ENCODE measurements at places on chromosomes 13 and 19.

DNA sequence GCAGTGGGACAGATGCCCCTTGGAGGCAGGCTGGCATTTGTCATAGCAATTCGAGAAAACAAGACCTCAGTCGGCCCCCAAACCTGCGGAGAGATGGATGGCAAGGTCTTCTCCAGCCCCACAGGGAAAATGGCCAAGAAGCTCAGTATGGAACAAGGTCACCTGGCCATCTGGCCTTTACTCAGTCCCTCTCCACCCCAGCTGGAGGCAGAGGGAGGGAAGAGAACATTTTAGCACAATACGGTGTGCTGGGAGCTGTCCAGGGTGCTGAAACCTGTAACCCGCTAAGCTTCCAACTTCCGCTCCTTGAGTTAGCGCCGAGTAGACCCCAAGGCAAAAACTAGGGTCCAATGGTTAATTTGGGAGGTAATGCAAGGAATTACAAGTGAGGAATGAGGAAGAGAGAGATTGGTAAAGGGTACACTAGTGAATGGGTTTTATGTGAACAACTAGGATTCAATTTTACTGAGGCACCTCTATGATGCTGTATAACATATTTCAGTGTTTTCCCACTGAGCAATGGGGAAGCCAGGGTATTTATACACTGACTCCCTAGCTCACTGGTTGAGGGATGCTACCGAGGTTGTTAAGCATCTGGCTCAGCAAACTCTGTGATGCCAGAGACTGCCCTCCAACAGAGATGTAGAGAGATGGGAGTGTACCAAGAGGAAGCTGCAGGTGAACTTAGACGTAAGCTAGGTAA lies 64.3 kb downstream of the CACNA1A start:
- no peak for DNase-seq

DNA sequence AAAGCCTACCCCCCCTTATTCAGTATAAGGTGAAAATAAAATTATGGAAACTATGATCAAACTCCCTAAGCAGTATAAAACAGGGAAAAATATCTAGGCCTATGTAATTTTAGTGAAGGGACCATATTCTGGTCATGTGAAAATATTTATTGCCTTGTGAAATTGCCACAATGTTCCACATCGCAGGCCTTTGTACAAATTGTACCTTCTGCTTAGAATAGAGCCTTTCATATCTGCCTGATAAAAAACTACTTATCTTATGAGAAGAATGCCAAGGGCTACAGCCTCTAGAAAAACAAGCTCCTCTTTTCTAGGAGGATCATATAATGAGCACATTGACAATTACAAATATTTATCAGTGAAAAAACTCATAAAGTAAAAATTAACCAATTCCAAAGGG lies 1280.0 kb downstream of the EFNB2 start:
- DNase-seq: no peak

DNA sequence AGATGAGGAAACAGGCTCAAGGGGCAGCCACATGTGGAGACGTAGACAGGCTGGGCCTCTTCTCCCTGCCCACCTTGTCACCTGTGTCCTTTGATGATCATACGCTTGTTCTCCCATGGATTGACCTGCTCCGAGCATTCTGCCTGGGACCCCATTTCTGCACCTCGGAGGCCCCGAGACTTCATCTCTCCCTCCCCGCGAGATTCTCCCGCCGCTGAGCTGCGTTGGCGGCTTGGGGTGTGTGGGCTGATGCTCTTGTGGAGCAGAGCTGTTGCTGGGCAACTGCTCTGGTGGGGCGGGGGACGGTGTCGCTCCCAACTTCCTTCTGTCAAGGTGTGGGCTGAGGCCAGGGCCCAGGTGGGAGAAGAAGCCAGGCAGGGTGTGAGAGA lies 22.1 kb downstream of the MAST3 start:
- DNase-seq: no peak

DNA sequence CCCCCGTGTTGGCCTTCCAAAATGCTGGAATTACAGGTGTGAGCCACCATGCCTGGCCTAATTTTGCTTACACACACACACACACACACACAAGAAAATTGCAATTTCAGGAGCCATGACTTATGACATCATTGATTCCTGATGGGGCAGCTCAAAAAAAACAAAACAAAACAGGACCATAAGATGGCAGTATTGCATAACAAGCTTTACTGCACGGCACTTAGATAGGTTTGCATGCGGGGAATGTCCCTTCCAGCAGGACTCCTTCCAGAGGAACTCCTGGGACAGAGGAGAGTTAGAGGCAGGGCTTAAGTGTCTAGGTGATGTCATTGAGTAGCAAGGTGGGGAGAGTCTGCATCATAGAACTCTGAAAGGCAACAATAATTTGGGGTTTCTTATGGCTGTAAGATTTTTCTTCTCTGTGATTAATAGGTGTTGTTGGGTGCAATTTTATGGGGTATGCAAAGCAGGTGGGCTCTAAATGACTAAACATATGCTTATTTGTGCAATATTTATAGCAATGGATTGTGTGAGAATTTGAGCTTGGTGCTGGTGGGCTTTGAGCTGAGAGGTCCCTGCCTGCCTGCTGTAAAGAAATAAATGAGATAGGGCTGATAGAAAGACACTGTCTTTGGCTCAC lies 9.0 kb upstream of the ACSBG2 start:
- peak; percentile 44 for DNase-seq

- DNase-seq: no peak
Measured at GRCh38 chr13:94318418-94318817, 161.1 kb downstream of the DCT start.

DNA sequence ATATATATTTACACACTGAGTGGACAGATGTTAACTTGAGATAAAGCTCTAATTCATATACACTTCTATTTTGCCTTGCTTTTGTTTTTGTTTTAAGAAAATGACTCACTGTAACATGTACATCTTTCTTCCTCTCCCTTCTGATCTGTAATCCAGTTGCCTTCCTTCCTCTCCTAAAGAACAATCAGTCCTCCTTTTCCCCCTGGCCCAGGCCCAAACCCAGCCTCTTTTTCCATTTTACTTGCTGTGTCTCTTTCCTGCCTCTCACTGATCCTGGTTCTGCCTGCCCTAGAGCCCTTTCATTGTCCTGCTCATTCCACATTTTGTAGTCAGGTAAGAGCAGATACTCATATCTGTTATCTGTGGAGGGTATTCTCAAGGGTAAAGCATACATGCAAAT lies 50.8 kb downstream of the ZAR1L start:
- no peak for DNase-seq

- DNase-seq: no peak
Measured at GRCh38 chr13:96940961-96941360, 53.3 kb downstream of the OXGR1 start.

DNA sequence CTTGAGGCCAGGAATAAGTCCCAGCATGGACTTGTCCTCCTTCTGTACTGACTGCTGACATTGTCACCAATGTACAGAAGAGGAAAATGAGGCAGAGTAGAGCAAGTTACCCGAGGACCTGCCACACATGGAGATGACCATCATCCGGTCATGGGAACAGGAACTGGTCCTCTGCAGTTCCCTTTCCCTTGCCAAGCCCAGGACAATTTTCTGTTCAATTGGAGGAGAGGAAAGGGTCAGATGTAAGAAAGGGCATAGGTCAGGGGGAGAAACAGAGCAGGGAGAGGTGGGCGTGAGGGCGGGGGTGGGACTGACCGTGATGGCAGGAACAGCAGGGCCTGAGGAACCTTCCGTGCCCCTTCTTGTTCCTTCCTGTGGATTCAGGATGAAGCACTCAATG lies 18.6 kb downstream of the PHLDB3 start:
- DNase-seq: no peak

GRCh38 chr13:76636829-76637228 lies 249.4 kb downstream of the KCTD12 start:
- no peak for DNase-seq

GRCh38 chr13:37968555-37968954 lies 99.0 kb upstream of the TRPC4 start:
- no peak for DNase-seq

DNA sequence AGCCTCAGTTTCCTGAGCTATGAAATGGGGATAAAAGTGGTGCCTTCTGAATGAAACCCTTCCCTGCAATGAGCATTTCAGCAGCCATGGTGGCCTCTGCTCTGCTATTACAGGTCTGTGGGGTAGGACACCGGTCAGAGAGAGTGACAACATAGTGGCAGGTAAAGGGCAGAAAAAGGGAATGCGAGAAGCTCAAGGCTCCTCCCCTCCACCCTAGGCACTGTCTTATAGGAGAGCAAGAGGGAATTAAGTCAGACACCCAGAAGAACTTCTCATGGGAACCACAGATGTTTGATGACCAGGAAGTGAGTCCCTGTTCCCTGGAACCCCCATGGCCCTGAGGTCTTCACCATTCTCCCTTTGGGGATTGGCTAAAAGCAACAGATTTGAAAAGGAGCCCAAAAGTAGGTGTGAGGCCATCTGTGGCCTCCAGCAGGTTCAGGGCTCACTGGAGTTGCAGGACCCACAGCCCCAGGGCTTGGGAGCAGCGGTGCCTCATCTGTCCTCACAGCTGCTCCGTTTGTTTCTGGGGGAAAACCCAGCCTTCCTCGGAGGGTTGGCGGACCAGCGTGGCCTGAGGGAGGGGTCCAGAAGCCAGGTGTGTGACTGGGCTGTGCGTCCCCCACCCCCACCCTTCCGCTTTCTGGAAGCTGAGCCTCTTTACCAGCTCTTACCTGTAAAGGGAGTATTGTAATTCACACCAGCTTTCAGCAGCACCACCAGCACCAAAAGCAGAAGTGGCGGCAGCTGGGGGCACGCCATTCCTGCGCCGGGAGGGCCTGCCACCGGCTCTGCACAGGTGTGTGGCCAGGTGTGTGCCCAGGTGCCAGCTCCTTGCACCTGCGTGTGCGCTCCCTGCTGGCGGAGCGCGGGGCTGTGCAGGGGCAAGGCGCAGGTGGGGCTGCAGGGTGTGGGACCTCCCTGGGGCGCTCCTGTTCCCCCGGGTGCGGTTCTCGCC lies 19.4 kb downstream of the IQCN start:
- no peak for DNase-seq

DNA sequence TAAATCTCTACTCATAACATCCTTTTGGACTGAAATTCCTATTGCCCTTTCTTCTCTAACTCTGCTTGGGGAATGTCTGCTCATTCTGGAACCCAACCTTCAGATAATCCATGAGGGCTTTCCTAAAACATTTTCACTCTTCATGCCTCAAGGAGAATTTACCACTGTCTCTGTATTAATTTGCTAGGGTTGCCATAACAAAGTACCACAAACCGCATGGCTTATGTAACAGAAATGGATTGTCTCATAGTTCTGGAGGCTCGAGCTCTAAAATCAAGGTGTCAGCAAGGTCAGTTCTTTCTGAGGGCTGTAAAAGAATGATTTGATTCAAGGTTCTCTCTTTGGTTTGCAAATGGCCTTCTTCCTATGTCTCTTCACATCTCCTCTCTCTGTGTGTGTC lies 209.7 kb downstream of the LACC1 start:
- DNase-seq: no peak

DNA sequence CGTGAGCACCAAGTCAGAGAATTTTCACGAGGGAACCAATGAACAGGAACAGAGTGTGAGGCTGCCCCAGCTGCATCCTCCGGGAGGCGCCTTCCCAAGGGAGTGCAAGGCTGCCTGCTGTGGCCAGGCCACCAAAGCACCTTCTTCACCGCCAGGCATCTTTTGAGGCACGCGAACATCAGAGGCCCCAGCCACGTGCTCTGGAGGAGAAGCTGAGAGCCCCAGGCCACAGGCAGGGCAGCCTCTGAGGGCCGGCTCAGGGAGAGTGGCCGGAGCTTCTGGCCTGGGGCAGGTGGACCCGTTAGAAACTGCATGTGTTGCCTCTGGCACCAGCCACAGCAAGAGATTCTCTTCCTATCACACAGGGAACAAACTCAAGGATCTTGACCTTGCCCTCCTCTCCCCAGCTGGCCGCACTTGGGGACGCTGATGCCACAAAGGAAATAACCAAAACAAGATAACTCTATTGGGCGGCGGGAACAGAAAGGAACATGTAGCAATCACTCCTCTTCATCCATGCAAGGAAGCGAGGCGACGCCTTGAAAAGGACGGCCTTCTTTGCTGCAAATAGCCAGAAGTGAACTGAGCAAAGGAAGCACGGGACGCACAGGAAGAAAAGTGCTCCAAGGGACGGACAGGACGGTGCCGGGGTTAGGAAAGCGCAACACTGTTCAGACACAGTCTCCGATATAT lies 19.9 kb downstream of the GAS6 start:
- no peak for DNase-seq

GRCh38 chr19:7509625-7510024 lies 6.3 kb upstream of the ZNF358 start:
- no peak for DNase-seq

GRCh38 chr13:40485611-40486517 lies 180.6 kb downstream of the FOXO1 start:
- DNase-seq: peak; percentile 3

DNA sequence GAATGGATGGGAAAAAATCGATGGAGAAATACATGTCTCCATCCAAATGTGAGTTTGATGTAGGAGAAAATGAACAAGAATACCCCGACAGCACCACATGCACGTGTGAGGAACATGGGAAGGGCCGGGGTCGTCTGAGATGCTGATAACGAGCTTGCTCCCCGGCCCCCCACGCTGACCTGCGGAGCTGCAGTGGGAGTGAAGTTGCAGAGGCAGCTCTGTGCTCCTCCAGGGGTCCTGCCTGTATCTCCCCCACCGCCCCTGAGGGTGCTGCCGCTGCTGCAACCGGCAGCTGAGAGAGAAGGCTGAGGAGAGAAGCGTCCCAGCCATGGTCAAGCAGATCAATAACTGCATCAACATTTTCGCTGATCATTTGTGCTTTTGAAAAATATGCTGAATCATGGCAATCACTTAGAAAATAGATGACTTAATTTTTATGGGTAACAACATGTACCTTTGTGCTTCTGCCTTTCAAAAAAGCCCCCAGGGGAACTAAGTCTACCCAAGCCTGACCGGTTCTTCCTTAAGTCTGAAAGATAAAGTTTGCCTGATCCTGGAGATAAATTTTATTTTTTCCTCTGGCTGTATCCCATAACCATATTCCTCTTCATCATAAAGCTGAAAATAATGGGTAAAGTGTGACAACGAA lies 18.2 kb upstream of the NAXD start:
- DNase-seq: no peak

DNA sequence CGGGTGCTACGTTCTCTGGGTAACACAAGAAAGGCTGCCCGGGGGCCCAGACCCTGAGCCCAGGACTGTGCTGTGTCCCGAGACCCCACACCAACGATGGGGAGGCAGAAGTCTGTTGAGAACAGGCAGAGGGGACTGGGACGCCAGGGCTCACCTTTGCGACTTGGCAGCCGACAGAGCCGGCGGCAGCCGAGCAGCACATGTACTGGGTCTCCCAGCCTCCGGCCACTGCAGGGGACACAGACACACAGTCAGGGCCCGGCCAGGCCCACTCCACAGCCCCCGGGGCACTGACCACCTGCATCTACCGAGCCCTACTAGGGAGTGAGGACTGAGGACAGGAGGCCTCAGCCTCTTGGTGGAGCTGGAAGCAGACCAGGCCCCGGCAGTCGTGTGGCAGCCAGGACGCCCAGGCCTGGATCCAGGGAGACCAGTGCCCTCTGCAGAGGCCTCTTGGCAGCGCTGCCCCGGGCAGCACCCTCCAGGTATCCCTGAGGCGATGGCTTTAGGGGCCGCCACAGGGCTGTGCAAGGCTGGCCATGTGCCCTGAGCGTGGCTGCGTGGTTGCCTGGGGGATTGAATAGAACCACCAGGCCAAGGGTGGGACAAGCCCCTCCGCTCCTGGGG lies 5.6 kb upstream of the ATP8B3 start:
- DNase-seq: no peak

GRCh38 chr13:20006206-20006605 lies 47.7 kb downstream of the ZMYM2 start:
- DNase-seq: no peak
